ENCODE measurements at places on chromosomes 5 and 9.

DNA sequence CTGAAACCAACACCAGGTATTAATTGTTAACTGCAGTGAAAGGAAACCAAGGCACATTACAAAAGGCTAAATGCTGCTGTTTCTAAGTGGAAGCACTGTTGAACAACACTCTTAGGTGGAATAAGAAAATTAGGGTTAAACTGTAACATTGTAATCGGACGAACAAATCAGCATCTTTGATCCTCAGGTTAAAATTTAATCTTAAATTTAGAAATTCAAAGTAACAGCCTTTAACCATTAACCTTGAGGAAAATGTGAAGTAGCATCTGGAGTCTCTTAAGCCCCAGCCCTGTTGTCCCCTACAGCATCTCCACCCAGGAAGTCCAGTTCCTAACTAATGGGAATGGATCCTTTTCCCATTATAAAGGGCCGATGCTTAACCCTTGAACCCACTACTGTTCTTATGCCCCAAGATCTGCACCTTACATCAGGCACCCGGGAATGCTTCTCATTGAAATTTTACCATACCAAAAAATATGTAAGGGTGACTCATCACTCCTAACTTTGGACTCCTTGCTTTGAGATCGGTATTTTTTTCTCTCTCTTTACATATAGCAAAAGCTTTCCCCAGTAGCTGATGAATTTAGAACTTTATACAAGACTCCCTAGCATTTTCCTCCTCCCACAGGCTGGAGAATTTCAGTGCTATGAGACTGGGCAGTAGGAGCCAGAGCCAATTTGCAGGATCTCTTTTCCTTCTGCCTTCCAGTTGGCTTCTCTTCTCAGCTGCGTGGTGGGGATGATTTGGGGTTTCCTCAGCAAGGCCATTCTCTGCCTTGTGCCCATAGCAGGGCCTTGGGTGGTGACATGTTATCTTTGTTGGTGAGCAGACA, 32.0 kb upstream of the ITGA2 start:
- no peak for DNase-seq

GRCh38 chr9:5953743-5954707, 61.4 kb downstream of the RANBP6 start:
- no peak for DNase-seq

GRCh38 chr9:89690334-89690912, 85.6 kb downstream of the GADD45G start:
- DNase-seq = no peak

- no peak for DNase-seq
These were observed 98.8 kb downstream of the GCNT1 start for GRCh38 chr9:76557674-76558225.

DNA sequence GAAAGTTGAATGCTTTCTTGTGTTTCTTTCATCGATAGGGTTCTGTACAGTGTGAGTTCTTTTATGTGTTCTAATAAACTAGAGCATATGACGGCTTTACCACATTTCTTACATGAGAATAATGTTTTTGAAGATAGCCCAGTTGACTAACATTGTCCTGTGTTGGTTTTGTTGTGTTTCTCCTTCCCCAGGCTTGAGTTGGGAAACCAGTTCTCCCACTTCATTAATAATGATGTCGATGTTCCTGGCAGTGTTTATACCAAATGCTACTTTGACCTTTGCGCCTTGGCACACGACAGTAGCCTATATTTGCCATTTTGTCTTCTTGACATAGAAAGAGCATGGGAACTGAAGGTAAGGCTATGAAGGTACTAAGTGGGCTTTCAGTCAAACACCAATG, 14.4 kb upstream of the ZNF782 start:
- DNase-seq = no peak

DNA sequence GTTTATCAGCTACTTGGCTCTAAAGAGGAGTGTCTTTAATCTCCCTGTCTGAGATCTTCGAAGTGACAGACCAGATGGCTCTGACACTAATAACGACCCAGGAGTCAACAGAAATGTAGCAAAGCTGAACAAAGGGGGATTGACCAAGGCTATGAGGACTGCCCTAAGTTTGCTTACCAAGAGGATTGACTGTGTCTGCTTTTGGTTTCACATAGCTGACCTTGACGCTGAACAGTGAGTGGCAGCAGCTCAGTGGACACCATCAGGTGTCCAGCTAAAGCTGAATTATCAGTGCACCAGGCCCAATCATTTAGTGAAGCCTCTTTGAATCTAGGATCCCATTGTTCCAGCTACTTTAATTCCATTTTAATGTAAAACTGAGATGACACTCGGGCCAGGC, 262.6 kb downstream of the COX7C start:
- DNase-seq = no peak

DNA sequence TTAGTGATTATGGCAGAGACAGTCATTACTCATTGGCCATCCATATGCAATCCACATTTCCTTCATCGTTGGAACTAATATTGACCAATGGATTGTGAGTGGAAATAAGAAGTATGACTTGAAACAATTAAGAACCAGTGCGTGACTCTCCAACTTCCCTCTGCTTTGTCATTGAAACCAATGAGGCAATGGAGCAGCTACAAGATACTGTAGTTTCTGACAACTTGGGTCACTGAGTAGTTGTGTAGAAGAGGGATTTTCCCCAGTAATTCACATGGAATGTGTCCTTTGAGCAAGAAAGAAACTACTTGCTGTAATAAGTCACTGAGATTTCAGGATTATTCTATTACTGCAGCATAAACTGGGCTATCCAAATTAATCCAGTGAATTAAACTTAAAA, 785.3 kb upstream of the RIOK2 start:
- no peak for DNase-seq

DNA sequence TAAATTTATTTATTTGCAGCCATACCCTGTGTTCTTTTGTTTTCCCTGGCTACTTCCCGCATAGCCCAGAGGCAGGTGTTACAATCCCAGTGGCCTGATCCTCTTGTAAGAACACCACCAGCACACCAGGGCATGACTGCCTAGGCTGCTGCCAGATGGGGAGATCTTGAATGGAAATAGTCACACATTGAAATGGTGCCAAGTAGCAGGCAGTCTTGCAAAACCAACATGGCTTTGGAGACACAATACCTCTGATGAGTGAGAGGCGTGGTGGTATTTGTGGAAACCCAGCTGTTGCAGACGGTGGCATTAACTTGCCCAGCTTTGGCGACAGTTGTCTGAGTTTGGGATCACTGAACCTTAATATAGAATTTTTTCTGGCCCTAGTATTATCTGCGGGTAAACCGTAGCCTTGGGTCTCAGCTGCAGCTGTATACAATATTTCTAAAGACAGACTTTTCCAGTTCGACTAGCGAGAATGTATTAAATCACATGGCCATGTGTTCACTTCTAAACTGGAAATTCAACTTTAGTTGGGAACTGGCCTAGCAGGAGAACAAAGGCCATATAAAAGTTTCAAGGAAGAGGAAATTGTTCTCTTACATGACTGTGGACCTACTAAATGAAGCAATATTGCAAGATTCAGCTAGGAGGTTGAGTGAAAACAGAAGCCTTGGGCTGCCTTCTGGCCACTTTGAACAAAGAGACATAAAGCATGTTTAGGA, 277.0 kb downstream of the SMARCA2 start:
- DNase-seq = no peak

DNA sequence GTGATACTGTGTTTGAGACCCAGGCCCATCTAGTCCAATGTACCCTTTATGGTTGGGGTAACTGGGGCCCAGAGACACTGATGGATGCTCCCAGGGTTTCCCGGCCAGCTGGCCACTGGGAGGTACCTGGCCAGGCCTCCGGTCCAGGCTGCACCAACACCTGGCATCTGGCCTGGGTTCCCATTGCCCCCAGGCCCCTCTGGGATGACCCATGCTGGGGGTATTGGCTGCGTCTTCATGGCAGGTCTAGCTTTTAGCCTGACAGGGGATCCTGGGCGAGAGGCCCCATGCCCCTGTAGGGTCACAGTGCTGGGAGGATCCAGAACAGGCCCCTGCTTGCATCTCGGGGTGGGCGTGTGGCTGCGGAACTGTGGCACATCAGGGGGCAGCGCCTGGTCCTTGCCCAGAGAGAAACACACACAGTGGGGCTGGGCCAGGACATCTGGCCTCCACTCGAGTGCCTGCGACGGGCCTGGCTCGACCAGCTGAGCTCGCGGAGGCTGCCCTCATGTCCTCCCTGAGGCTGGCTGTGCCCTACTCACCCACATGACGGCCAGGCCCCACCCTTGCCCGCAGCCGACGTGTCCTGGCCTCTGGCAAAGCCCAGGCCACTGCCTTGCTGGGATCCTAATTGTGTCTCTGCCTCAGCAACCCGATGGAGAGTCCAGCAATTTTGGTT, 21.5 kb upstream of the COL5A1 start:
- no peak for DNase-seq

GRCh38 chr9:111815285-111816070, 20.7 kb upstream of the SHOC1 start:
- no peak for DNase-seq

- no peak for DNase-seq
These were observed 208.4 kb downstream of the PDE4D start for GRCh38 chr5:59685191-59685530.

DNA sequence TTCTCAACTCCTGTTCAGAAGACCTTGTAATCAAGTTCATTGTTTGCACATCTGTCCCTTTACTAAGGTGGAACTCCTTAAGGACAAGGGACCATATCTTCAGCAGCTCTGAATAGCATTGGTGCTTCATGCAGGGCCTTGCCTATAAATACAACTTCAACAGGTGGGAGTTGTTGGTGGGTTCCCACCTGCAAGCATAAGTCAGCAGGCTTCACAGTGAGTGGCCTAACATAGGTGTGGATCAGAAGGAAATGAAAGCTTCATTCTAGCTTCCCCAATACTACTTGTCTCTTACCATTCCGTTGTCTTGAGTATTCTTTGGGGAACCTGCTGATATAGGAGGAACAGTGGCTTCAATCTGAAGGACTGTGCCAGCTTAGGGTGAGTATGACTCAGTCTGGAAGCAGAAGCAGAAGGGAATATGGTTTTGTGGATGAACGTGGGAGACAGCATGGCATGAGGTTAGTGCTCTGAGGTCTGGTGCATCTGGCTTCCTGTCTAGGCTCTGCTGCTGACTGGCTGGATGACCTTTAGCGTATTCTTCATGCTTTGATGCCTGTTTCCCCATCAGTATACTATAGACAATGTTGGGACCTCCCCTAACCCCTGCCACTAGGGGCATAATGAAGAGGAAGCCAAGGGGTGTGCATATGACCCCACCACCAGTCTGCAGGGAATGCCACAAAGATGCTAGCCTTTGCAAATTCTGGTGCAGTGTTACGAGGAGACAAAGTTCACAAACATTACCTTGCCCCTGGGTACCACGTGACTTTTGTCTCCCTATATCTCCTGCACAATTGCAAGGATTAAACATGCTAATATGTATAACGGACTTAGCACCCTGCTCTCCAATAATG, 192.3 kb downstream of the PALM2AKAP2 start:
- no peak for DNase-seq

GRCh38 chr9:99881769-99882168, 24.7 kb upstream of the STX17 start:
- DNase-seq = no peak

DNA sequence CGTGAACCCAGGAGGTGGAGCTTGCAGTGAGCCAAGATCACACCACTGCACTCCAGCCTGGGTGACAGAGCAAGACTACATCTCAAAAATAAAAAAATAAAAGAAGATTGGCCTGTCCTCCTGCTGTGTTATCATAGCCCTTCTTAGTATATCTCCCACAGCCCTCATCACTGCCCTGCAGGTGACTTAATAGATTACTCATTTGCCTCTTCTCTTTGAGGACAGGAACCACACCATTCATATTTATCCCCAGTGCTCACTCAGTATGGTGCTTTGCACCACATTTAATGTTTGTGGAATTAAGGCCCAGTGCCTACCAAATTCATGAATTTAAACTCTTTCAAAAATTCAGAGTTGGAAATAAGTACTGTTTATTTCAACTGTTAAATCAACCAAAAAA, 10.3 kb downstream of the IDNK start:
- no peak for DNase-seq

- no peak for DNase-seq
These were observed 173.1 kb downstream of the PLPPR1 start for GRCh38 chr9:101201630-101202029.

DNA sequence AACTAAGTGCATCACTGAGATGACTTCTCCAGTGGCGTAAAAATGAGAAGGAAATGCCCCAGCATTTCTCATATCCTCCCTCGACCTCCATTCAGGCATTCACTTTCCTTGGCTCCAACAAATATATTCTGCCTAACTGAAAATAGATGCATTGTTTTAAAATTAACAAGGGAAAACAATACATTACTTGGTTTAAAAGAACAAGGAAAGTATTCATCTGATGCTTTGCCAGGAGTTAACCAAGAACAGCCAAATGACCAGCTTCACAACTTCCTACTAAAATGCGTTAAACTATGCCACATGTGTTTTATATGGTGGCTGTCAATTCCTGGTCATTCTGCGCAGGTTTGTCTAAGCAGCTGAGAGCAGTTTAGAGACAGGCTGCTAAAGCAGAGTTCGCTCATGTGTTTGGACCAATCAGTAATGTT, 121.4 kb downstream of the GNAQ start:
- DNase-seq = no peak

DNA sequence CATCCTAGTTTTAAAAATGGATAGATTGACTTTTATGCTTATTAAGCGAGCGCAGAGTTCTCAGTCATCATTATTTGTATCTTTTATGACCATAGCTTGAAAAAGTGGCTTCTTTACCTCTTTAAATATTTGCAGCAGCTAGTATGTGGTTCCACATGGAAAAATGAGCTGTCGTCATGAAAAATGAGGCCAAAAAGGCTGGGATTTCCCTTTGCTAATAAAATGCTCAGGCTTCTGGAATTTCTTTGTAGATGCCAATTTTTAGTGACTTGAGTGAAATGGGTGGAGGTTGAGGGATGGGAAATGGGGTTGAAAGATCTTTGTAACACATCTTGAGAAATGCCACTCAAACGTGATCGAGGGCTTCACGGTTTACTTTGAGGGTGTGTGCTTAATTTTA, 35.2 kb downstream of the RAI14 start:
- no peak for DNase-seq

DNA sequence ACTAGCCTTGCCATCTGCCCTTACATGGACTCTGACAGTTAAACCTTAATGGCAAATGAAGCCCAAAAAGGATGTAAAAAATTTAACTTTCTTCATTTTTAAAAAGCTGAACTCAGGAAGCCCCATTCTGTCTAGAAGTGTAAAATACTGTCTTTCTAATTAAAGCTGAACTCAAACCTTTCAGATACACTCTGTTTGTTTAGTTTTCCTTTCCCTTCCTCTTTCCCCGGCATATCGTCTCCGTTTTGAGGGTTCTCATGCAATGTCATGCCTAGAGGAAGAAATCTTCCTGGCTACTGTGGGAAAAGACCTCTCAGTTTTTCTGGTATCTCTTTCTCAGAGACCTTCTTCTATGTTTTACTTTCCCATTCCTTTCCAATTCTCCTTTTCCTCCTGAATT, 841.5 kb downstream of the DTWD2 start:
- DNase-seq = no peak

All from NK-92 treated with Interleukin-12 subunit alpha and Interleukin-12 subunit beta, amount 100 ng/mL, for 24 hours (cell line).